Spleen (tissue), 13 donors: ENCODE measurements at places on chromosomes 16 and 17. TPM values are rescaled to one million over a fixed set of nuclear protein-coding genes. Genes with fewer than 3 reads are reported as not detected.

DNA sequence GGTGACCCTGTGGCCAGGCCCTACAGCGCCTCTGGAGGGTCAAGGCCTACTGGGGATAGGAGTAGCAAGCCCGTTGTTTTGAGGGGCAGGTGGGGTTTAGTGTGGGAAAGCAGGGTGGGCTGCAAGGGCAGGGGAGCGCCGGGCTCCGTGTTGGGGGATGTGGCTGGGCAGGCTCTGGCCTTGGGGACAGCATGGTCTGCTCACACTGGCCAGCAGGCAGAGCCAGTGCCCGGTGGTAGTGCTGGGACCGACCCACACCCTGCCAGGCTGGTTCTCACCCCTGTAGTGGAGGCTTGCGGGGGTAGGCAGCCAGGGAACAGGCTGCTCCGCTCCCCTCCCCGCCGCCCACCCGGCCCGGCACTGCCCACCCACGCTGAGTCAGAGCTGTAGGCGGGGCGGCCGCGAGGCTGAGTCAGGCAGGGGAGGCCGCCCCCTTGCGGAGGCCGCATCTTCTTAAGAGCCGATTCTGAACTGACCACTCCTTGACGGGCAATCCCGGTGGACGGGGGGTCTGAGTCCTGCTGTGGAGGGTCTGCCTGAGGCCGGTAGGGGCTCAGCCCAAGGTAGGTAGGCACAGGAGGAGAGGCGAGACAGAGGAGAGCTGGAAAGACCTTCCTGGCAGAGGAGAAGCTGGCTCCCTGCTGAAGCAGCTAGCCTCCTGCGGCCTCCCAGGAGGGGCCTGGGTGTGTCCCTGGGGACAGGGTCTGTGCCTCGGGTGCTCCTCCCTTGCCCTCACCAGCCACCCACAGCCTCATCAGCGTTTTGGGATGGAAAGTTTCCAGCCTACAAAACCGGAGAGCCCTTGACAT lies 62.4 kb downstream of the BAIAP2 start:
- DNase-seq = no peak

The ACSM5 gene
- 8.8 TPM for total RNA-seq

GRCh38 chr17:79133214-79133613 lies 58.6 kb downstream of the ENGASE start:
- DNase-seq = no peak

GRCh38 chr17:42163113-42163512 lies 8.3 kb upstream of the RAB5C start:
- DNase-seq = no peak

DNA sequence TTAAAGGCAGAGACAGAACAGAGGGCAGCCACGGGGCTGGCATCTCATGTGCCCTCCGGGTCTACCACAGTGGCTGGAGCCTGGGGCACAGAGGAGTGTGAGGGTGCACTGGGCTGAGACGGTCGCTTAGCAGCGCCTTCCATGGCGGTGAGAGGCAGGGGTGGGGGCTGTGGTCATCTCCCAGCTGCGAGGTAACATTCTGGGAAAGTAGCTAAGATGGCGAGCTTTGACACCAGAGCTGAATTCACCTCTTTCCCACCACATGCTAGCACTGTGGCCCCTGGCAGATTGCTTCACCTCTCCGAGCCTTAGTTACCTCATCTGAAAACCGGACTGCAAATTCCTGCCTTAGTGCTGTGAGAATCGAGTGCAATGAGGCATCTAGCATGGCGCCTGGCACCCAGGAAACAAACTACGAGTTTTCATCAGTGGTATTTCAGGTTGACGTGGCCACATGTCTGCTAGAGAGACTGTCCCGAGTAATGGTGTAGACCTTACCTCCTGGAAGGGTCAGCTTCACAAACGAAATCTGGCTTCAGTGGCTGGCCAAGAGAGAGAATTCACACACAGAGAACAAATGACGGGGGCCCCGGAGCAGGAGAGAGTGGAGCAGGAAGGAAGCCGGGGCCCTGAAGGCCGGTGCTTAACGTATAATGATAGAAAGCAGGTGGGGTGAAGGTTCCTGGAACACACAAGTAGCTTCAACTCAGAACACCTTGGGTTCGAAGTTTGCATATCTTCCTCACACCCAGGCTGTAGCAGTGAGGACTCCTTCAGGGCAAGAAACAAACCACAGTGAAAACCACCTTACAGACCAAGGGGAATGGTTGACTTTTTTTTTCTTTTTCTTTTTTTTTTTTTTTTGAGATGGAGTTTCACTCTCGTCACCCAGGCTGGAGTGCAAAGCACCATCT lies 63.9 kb upstream of the RPH3AL start:
- DNase-seq = peak; percentile 78

- no peak for DNase-seq
These were observed 10.6 kb downstream of the TNFAIP1 start for GRCh38 chr17:28346199-28346580.

The HBA1 gene
- 2,040 TPM for total RNA-seq

The ZNF18 gene
- total RNA-seq = 7.7 TPM

DNA sequence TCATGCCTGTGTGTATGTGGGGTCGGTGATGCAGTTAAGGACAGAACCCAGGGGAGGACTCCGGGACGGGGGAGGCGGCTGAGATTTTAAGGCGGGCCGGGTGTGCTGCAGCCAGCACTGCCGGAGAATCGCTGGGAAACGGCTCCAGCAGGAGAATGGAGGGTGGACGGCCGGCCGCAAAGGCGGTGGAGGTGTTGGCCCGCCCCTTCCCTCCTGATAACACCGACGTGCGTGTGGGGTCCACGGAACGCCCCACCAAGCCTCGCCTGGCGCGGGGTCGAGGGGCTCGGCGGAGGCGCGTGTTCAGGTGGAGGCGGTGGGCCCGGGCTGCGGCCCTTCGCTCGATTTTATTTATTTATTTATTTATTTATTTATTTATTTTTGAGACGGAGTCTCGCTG lies 633 bp downstream of the ZNF843 start:
- no peak for DNase-seq

The HBM gene
- total RNA-seq = 15.7 TPM

DNA sequence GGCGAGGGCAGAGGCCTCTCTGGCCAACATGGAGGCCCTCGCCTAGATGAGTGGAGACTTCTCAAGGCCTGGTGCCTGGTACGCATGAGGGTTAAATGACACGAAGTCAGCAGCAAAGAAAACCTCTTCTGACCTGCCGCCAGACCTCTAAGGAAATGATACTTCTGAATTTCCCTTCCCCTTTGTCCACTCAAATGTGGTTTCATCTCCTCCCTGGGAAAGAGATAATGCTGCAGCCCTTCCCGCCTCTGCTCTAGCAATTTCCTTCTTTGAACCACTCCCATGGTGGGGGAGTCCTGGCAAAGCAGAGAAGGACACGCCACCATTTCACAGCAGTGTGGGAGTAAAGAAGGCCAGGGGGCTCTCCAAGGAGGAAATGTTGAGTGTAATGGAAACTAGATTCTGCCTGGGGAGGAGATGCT lies 65.7 kb upstream of the BCAR1 start:
- no peak for DNase-seq

DNA sequence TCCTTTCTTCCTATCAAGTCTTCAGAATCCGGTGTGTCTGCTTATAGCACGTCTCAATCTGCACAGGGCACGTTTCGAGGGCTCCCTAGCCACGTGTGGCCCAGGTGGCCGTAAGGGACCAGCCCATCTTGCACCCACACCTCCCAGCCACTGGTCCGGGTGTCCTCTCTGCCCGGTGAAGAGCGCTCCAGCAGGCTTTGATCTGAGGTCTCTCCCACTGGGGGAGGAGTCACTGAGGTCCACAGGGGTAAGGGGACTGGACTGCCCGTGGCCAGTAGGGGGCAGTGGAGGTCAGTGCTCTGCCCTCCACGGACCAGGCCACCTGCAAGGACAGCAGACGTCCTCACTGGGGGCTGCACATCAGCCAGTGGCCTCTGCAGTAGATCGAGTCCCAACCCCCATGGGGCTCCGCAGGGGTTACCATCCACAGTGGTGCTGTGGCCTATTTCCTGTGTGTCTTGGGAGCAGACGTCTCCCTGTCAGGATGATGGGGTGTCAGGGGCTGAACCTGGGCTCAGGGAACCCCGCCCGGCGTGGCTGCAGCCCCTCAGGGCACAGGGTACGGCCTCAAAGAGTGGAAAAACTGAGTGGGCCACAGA lies 204.1 kb upstream of the CIBAR2 start:
- peak; percentile 84 for DNase-seq

- no peak for DNase-seq
These were observed 72.9 kb downstream of the CYTH1 start for GRCh38 chr17:78709119-78709681.

DNA sequence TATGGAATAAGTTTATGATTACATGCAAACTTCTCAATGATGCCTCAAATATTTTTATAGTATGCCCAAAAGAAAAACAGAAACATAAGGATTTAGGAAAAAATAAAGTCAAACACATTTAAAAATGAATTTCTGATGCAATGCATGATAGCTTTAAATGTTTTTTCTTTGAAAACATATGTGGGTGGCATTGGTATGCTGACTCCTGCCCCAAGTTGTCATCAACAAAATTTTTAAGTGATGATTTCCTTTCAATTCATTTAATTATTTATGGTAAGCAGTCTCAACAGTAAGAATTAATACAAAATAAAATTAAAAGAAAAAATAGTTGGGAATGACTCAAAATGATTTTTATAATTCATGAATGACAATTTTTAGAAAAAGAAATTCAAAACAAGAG lies 104.9 kb downstream of the CEP112 start:
- no peak for DNase-seq

The LUC7L3 gene
- 223 TPM for total RNA-seq

The KRTAP4-3 gene
- not detected for total RNA-seq

The FOXN1 gene
- not detected for total RNA-seq

- no peak for DNase-seq
These were observed 36.4 kb downstream of the AKAP1 start for GRCh38 chr17:57121308-57122042.

The LGALS9B gene
- total RNA-seq = not detected

- no peak for DNase-seq
These were observed 8.1 kb upstream of the HS3ST6 start for GRCh38 chr16:1926271-1926670.

DNA sequence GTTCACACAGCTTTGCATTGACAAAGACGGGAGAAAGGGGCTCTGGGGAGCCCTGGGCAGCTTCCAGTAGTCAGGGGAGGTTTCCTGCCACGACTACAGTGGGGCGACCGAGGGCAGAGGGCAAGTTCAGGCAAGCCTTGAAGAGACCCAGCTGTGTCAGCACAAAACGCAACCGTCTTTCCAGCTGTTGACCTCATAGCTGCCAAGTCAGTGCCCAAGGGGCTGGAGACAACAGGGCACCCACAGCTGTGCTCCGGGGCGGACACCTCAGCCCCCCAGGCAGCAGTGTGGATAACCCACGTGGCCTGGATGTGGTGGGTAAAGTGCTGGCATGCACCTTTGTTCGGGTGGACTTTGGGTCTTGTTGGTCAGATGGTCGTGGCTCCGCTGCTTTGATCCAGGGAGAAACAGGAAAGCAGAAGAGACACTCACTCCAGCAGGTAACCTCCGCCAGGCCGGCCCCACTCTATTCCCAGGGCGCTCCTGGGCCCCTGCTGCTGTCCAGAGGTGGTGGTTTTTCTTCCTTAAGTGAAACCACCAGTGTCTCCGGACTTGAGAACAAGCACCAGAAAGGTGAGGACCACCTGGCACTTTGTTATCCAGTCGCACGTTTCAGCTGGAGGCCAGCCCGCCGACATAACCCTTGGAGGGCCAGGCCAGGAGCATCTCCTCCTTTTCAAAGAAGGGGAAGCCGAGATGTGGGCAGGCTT lies 17.6 kb upstream of the CBX2 start:
- DNase-seq = no peak

- DNase-seq = no peak
These were observed 17.5 kb downstream of the RAB11FIP3 start for GRCh38 chr16:442976-443375.

- DNase-seq = no peak
These were observed 26.1 kb downstream of the QPRT start for GRCh38 chr16:29705030-29705429.

GRCh38 chr17:29115961-29116803 lies 64.0 kb downstream of the MYO18A start:
- DNase-seq = no peak

DNA sequence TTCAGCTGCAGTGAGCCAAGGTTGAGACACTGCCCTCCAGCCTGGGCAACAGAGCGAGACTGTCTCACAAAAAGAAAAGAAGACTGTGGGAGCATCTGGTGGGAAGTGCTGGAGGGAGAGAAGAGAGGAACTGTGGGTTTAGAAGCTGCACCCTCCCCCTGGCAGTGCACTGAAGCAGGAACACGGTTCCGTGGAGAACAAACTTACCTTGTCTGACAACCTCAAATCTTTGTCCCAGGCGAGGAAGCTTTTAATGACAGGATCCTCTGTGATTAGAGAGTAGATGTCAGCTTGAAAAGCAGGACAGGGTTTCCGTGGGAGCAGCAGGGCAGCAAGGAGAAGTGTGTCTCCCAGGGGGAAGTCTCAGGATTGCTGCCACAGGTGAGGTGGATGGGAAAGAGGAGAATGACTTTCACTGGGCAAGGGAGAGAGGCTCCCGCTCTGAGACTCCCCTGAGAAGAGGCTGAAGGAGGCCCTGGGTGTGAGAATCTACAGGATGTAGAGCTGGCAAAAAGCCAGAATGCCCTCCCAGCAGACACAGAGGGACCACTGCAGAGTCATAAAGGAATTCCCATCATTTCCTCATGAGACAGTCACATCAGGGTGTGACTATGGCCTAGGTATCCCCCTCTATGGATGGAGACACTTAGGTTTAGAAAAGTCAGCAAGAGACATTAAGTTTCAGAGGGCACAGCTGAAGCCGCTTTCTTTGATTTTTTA lies 22.9 kb downstream of the PRR11 start:
- no peak for DNase-seq

GRCh38 chr16:17448640-17449638 lies 21.8 kb downstream of the XYLT1 start:
- DNase-seq = peak; percentile 93

The YBX2 gene
- not detected for total RNA-seq

The BICDL2 gene
- not detected for total RNA-seq

GRCh38 chr17:76887802-76888201 lies 19.6 kb downstream of the MGAT5B start:
- DNase-seq = no peak

The TBC1D3D gene
- 0.37 TPM for total RNA-seq

- DNase-seq = no peak
These were observed 41.7 kb downstream of the SRL start for GRCh38 chr16:4200000-4200780.

GRCh38 chr16:49490321-49490705 lies 116.7 kb downstream of the C16orf78 start:
- DNase-seq = peak; percentile 47

The FOXF1 gene
- 0.94 TPM for total RNA-seq

The CDRT15 gene
- total RNA-seq = not detected

The SLC22A31 gene
- total RNA-seq = 0.98 TPM

The ACAP1 gene
- 312 TPM for total RNA-seq

DNA sequence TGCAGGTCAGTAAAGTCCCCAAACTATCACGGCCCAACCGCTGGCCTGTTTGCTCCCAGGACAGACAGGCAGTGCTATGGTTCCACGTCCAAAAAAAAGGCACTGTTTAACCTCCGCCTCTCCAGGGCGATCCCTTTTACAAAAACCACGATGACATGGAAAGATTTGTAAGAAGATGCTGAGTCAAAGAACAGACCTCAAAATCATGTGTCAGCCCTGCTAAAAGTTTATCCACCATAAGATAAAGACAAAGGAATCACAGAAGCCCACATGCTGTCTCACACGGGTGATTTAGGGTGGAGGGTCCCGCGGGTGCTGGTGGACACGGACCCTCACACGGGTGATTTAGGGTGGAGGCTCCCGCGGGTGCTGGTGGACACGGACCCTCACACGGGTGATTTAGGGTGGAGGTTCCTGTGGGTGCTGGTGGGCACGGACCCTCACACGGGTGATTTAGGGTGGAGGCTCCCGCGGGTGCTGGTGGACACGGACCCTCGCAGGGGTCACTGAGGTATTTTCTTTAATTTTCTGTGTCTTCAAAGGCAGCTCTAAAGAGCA lies 117.2 kb upstream of the METRNL start:
- peak; percentile 53 for DNase-seq

The PPY gene
- not detected for total RNA-seq
